ENCODE measurements at places on chromosomes 4 and X.
A peak's percentile ranks its signal among the peaks of the same experiment; 100 is the strongest.

GRCh38 chr4:171594293-171594692, 218.9 kb upstream of the GALNTL6 start:
- DNase-seq: no peak

DNA sequence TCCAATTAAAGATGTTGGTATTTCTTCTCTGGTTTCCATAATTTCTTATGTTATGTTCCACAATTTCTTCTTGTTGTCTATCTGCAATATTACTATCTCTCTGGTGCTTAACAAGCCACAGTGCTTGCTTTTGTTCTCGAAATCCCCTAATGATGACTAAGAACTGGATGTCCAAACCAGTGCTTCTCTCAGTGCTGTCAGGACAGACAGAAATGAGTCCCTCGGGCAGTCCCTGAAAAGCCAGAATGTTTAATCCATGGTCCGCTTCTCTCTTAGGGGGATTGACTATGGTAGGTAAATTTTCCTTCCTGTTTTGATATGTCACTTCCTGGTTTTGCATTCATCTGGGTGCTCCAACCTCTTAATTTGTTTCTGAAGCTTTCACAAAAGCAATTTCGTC, 321.6 kb upstream of the PCDH10 start:
- no peak for DNase-seq

- DNase-seq: no peak
Measured at GRCh38 chrX:1455948-1456280, 3.2 kb upstream of the ASMTL start.

DNA sequence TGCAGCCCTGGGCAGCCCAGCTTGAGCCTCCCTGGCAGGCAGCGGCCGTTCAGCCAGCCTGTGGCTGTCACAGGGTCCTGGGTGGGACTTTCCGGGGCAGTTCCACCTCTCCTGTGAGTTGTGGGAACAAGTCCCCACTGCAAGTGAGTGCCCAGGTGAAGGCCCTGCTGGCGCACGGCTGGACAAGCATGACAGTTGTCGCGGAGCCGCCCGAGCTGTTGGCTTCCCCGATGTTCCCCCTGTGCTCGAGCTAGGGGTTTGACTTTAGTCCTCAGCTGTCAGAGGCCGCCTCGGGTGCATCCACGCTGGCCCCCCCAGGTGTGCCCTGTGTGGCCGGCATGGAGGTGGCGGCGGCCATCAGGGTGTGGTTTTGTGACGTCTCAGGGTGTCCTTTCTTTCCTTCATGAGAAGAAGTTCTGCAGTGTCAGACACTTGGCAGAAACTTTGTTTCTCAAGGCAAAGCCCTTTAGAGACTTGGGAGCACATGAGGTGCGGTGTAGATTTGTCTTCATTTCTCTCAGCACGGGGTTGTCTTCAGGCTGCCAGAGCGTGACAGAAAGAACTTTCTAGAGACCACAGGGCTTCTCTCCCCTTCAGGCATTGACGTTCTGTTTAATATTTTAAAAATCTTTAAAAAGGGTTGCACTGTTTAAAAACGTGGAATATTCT, 69.4 kb upstream of the HGFAC start:
- no peak for DNase-seq

GRCh38 chr4:81723927-81724587, 252.3 kb upstream of the RASGEF1B start:
- DNase-seq: peak; percentile 4

- DNase-seq: no peak
Measured at GRCh38 chrX:132877954-132878536, 80.4 kb downstream of the HS6ST2 start.

DNA sequence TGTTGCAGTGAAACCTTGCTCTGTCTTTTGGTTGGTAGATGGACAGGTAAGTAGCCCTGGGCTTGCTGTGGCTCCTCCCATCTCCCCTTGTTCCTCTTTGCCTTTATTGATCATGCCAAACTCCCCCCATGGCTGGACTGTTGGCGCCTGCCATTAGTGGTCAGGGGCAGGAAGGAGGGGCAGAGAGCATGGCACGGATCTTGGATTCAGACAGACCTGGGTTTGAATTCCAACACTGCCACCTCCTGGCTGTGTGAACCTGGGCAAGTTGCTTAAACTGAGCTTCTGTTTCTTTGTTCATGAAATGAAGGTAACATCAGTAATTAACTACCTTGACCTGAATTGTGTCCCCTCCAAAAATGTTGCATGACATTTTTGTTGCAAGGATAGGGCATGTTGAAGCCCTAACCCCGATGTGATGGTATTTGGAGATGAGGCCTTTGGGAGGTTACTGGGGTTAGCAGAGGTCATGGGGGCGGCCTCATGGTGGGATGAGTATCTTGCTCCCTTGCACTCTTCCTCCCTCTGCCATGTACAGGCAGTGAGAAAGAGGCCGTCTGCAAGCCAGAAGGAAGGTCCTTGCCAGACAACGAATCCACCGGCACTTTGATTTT, 6.0 kb downstream of the SLC2A9 start:
- no peak for DNase-seq

GRCh38 chrX:446245-446644, 59.5 kb upstream of the PPP2R3B start:
- DNase-seq: no peak

DNA sequence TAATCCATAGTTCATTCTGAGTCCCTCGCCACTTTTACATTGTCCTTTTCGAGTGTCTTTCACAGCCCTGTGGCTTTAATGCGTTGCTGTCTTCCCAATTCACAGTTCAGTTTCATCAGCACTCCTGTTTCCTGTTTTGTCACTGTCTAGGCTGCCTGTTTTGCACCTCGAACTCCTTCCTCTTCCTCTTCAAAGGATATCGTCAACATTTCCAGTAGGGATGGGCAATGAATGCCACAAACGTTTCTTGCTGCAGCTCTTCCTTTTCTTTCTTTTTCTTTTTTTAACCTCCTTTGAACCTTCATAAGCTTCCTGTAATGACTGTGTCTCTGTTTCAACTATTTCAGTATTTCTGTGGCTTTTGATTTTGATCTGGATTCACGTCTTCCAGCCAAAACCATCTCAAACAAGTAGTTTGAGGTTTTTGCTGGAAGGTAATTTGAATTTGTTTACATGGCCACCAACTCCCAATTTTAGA, 105.4 kb downstream of the ANXA3 start:
- DNase-seq: no peak

Data from NCI-H1436 treated with DMSO at 0.1 percent for 48 hours (cell line).